ENCODE measurements at places on chromosomes 4 and X.

DNA sequence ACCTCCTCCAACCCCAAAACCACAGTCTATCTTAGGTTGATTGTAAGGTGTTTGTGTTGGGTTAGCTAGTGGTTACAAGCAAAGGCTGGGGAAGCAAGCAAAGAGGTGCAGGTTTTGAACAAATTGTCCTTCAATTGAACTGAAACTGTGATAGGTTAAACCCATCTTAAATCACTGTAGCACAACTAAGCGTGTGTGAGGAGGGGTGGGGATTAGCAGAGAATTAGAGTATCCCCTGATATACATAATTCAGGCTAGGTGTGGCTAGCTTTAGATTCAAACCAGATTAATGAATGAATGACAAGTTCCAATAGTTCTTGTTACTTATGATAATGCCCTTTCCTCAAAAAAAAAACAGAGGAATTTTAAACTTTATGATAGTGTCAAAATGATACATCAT lies 191.0 kb upstream of the POF1B start:
- DNase-seq = no peak

DNA sequence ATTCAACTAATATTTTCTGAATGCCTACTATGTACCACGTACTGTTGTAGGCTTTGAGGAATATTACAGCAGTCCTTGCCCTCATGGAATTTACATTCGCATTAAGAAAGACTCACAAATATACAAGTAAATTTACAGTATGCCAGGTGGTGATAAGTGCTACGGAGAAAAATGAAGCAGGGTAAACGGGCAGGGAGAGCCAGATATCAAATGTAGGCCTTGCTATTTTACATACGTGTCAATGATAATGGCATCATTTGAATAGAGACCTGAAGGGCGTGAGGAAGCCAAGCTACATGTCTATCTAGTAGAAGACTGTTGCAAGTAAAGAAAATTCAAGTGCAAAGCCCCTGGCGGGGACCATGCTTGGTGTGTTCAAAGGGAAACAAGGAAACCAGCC lies 65.2 kb downstream of the AMMECR1 start:
- no peak for DNase-seq

GRCh38 chr4:79700356-79700755 lies 292.3 kb upstream of the GK2 start:
- DNase-seq = no peak

GRCh38 chr4:19739101-19739651 lies 512.5 kb upstream of the SLIT2 start:
- no peak for DNase-seq

- DNase-seq = no peak
Measured at GRCh38 chrX:119880076-119880475, 8.4 kb downstream of the NDUFA1 start.
